MV-4-11 (cell line): ENCODE measurements at places on chromosomes 1 and 21.
A peak's percentile ranks its signal among the peaks of the same experiment; 100 is the strongest.

- DNase-seq = peak; percentile 98
These were observed 655 bp downstream of the USF1 start for GRCh38 chr1:161044908-161045735.

DNA sequence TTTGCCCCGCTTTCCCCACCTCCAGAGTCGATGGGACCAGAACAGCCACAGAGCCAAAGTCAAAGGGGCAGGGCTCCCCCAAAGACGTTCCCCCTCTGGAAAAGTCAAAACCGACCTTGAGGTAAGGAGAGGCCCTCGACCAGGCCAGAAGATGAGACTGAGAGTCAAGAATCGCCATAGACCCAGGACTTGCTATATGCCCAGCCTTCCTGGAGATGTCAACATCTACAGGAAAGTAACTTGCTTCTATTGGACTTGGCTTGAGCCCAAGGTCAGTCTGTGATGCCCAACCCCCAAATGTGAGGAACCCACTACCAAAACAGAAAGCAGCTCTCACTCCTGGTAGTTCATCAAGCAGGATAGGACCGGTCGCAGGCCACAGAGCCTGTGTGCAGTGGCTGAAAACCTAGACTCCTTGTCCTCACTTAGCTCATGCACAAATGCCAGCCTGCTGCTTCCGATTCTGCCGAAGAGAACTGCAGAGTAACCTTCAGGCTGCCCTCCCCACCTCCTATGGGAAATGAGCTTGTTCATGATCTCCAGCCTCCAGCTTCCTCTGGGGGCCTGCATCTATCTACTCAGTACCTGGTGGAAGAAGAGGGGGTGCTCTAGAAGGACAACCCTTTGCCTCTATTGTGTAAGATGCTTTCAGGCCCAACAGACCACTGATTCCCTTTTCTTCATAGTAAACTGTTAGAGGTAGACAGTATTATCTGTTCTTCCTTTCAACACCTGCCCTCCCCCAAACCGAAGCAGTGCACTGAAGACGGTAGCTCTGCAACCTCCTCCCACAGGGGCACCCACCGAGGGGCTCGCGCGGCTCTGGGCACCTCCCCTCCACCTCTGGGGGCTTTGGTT, 1.4 kb downstream of the ACOT7 start:
- peak; percentile 15 for DNase-seq

DNA sequence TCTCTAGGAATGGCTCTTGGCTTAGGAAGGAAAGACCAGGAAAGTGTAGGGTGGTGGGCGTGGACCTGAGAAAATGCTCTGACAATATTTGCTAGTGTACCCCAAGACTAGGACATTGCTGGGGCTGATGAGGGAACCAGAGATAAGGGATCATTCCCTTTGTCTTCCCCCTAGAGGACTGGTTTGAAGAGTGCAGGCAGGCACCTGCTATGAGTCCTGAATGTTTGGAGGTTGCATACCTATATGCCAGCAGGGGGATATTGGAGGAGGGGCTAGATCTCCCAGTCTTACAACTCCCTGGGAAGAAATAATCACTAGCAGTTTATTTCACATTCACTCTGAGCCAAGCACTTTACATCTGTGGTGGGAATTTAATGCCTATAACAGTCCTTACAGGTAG, 6.0 kb upstream of the BCL10 start:
- no peak for DNase-seq

DNA sequence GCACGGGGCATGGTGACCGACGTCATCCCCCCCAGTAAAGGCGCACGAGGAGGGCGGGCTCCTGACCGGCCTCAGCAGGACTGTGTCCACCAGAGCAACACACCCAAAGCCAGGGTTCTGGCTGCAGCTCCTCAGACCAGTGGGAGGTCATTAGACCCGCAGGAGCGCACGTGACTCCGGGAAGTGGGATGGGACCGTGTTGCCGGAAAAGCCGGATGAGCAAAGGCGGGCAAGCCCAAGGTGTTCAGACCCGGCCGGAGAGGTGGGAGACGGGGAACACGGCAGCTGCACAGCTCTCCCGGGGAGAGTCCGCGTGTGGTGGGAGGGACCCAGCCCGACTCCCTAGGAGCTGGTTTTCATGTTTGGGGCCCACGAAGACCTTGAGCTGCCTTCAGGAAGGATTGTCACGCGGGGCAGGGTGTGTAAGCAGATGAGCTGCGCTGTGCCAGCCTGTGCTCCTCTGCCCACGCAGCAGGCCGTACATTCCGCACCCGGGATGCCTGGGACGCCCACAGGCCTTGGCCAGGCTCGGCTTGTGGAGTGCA, 20.6 kb upstream of the TRAPPC10 start:
- no peak for DNase-seq

DNA sequence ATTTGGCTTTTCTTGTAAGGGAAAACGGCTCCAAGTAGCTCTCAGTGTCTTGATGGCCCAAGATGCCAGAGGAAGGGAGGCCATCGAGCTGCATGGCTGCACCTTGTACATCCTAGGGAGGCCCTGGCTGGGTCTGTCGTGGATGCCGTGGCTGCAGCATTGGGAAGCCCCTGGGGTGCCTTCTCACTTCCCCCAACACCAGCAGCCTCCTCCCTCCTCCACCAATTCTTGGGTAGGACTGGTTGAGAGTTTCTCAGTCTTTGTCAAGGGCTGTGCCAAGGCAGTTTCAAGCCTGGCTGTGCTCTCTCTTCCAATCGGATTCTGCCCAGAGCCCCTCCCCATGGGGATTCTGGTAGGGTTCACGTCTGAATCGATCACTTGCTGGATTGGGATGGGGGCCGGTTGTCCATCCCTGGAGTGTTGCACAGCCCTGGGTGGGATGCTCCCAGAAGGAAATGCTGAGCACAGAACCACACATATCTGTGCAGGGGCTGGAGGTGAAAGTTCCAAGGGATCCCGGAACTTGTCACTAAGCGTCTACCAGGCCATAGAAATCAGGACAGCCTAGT, 14.0 kb upstream of the SPSB1 start:
- no peak for DNase-seq

GRCh38 chr1:56525489-56526041, 53.8 kb downstream of the PLPP3 start:
- DNase-seq = peak; percentile 95

DNA sequence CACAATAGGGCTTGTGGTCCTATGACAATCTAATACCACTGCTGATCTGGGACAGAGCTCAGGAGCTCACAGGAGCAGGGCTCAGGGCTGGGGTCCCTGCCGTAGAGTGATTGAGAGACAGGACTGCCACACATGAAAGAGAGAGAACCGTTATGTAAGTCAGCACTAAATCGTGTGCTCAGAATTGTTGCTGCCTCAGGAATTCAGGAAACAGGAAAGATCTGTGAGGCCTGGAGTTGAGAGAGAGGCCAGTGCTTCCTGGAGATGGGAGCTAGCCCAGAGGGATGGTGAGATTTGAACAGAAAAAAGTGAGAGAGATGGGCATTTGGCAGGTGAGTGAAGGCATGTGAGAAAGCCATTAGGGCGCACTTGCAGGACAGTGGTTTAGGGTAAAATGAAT, 17.5 kb upstream of the ACBD6 start:
- DNase-seq = no peak

DNA sequence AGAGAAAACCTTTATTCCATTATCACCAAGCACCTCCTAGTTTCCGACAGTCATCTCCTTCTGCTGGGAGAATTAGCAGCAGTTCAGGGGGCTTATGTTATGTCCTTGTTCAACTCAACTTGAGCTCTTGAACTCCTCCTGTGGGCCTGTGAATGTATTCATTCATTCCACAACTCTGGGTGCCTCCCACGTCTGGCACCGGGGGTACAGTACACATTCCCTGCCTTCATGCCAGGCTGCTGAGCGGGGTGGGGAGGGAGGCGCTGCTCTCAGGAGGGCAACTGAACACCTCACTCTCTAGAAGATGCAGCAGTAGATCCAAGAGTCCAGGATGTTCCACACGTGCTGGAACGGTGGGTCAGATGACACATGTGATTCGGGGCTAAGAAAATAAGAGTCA, 4.3 kb upstream of the MX2 start:
- no peak for DNase-seq

DNA sequence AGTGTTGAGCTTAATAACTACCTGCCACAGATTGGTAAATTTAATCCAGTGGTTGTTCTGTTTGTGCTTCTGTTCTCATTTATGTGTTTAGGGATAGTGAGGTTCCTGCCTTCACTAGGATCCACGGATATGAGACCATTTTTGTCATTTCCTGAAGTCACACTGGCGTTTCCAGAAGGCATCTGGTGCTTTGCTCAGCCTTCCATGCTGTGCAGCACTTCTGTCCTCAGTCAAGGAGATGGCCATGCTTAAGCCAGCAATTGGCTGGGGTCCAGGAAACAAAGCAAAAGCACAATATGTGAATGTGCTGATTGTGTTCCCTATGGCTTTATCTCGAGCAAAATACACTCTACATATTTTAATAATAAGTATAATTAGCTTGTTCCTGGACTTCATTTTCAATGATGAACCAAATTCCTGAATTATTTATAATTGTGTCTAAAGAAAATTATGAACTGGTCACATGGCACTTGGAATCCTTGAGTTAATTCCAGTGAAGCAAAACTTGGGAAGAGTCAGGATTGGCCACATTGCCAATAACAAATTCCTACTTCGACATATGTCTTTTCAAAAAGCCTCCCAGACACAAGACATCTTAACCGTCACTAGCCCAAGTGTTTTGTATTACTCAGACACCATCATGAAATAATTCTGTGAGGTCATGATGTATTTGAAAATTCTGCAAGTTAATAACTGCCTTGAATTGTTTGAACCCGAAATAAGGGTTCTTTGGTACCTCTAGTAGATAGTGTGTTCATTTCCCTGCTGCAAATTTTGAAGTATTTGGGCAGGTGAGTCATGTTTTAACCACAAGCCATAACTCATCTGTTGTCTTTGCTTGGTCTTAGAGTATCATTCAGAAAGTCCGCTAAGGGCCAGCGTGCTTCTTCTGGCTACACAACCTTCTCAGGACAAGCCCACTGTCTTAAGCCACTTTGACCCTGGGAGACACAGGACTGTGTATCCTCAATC, 412.4 kb downstream of the DISC1 start:
- DNase-seq = no peak

DNA sequence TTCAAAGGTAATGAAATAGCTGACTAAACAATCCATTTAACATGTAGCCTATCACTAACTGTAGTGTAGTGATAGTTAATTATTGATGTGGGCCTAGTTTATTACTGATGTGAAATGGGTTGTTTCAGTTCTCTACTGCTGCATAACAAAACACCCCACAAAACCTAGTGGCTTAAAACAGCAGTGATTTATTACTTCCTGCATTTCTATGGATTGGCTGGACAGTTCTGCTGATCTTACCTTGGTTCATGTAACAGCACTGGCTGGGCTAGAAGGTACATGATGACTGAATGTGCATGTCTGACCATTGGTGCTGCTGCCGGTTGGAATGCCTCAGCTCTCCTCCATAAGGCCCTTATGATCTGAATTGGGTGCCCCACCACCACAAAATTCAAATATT, 5.4 kb upstream of the ABL2 start:
- no peak for DNase-seq

GRCh38 chr1:6198646-6199297, 623 bp downstream of the RPL22 start:
- DNase-seq = no peak

- DNase-seq = peak; percentile 94
These were observed 5.5 kb upstream of the AGTRAP start for GRCh38 chr1:11730429-11730891.

DNA sequence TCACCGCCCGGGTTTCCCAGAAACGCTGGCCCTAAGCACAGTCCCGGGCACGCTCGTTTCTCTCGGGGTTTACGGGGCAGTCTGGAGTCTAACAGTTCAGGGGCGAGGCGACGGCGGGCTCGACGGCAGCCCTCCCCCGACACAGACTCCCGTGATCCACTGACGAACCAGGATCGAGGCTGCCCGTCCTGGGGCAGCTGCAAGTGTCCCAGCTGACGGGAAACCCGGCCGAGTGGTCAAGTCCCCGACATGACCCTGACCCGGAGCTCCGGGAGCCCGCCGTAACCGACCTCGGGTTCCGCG, 494 bp downstream of the UBE2J2 start:
- no peak for DNase-seq

- DNase-seq = no peak
These were observed 43.5 kb upstream of the DPT start for GRCh38 chr1:168772428-168773060.

GRCh38 chr1:203131548-203132200, 4.1 kb downstream of the ADORA1 start:
- DNase-seq = no peak
